ENCODE measurements at places on chromosomes 16 and 17. TPM values are rescaled to one million over a fixed set of nuclear protein-coding genes. Genes with fewer than 3 reads are reported as not detected.
A peak's percentile ranks its signal among the peaks of the same experiment; 100 is the strongest.

DNA sequence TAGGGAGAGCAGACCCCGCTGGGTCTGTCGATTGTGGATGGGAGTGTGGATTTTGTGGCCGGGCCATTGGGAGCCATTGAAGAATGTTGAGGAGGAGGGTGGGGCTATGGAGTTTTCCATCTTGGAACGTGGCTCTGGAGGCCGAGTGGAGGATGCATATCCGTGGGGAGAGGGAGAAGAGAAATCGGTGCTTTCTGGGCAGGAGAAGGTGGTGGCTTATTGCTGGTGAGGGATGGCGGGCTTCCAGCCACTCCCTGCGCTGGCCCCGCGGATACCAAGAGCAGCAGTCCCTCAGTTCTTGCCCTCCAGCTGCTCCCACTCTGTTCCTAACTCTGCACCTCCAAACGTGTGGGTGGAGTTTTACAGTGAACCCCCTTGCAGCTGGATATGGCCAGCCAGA lies 162.4 kb downstream of the CMIP start:
- H3K27me3 ChIP-seq, result no peaks in the 10 kb centered on the region
- DNase-seq, result no peak
- 0 out of 2 replicates have a peak, but pooled peaks cover 4% of the 10 kb centered on the region for H3K4me1 ChIP-seq
- no peak overlapping the region for H3K4me3 ChIP-seq
- H3K27ac ChIP-seq, result peak overlapping the region; percentile 73

DNA sequence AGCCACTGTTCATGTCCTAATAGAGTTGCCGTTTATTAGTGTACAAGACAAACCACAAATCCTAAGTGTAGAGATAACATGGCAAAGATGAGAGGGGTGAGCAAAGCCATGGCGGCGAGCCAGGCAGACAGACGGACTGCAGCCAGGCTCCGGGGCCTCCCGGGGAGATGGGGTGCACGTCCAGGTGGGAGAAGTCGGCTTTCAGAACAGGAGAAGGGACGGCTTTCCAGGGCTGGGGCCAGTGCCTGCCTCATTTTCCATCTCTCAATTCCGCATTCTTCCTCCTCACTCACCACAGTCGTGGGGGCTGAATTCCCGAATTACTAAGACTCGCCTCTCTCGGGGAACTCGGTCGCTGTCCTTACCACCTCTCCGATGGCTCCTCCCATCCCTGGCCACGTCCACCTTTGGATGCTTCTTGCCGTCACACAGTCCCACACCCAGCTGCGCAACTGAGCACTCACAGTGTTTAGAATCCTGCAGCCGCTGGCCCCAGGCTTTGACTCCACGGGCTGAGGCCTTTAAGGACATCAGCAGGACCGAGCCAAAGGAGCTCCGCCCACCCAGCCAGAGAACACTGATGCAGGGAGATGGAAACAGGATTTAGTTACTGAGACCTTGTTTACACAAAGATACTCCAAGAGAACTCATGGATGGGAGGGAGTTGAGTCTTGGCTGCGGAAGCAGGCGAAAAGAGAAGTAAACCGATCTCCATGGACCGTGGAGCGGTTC lies 59.7 kb downstream of the RNF112 start:
- peaks cover 10% of the 10 kb centered on the region for H3K36me3 ChIP-seq
- no peak overlapping the region for H3K4me3 ChIP-seq
- DNase-seq, result peak; percentile 40
- peaks cover 30% of the 10 kb centered on the region for H3K4me1 ChIP-seq
- H3K27ac ChIP-seq, result peak overlapping the region; percentile 90

The MBTPS1 gene
- total RNA-seq, result 45.1 TPM

The C16orf92 gene
- total RNA-seq, result not detected

The ACSM5 gene
- 0.17 TPM for total RNA-seq

The SCNN1B gene
- total RNA-seq, result 3.4 TPM

The TP53I13 gene
- total RNA-seq, result 36.7 TPM

The CAMTA2 gene
- total RNA-seq, result 9.2 TPM
